CD4-positive, alpha-beta T cell treated with Interleukin-2 at 100 ng/mL for 4 hours (primary cell): ENCODE measurements at places on chromosomes 5 and 9.

- no peak for DNase-seq
Observed at GRCh38 chr9:105257809-105258208, 13.4 kb downstream of the SLC44A1 start.

- no peak for DNase-seq
Observed at GRCh38 chr9:8903077-8903476, 1103.5 kb upstream of the DMAC1 start.

DNA sequence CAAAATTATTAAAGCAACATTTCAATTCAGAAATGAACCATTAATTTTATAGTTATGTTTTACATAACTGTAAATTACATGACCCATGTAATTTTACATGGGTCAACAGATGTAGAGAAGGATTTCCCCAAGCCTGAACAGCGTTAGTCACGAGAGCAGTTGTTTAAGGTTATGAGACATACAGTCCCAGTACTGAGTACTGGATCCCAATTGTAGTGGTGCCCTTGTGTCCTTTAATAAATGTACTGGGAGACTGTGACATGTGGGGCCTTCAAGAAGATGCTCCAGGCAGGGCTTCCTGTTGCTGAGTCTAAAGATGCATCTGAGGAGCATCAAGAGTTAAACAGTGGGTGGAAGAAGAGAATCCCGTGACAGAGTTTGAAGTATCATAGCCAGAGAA lies 125.5 kb upstream of the ZNF462 start:
- no peak for DNase-seq

- DNase-seq = no peak
Observed at GRCh38 chr9:91067306-91067860, 265.8 kb downstream of the SYK start.

DNA sequence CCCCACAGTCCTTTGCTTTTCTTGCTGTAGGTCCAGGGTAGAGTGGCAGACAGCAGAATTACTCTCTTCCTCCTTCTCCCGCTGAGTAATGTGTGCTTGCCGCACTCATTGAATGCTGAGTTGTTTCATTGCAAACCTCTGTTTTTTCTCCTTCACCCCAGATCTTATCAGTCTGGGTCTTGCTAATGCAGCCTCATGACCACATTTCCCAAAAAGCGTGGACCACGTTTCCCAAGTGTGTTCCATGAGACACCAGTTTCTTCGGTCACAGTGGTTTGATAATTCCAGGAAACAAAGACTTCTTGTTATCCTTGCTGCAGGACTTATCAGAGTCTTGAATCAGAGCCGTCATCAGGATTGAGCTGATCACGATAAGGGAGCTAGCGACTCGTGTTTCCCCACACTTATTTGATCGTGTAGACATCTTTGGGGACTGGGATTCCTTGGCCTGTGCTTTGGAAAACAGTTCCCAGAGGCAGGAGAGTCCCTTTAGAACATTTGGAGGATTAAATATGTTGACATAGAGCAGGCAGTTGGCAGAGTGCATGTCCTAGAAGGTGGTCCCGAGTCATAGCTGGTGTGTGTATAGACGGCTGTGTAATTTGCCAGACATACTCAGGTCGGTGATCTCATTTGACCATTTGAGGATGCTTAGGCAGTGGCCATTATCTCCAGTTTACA lies 4.4 kb downstream of the LRRC8A start:
- no peak for DNase-seq

DNA sequence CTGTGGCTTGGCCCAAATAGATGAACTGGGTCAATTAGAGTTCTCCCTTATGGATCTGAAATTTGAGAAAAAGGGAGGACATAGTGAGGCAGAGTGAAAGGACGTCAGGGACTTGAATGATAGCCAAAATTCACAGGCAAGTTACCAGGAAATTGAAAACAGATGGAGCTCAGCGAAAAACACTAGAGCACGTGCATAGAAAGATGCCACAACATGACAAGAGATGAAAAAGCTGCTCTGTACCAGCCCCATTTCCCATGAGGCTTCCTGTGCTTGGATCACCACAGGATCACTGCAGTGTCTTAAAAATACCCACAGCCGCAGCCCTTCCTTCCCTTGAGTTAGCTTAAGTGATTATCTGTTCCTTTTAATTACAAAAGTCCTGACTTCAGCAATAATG lies 39.0 kb upstream of the HOMER1 start:
- DNase-seq = no peak

GRCh38 chr9:134434894-134435506 lies 108.7 kb downstream of the RXRA start:
- DNase-seq = no peak

GRCh38 chr5:79111960-79112702 lies 522 bp downstream of the BHMT start:
- DNase-seq = no peak

- no peak for DNase-seq
Observed at GRCh38 chr5:94725142-94725541, 106.7 kb downstream of the SLF1 start.

- DNase-seq = no peak
Observed at GRCh38 chr9:27659571-27659970, 86.3 kb upstream of the C9orf72 start.

- no peak for DNase-seq
Observed at GRCh38 chr9:93884808-93885207, 70.3 kb downstream of the BARX1 start.

DNA sequence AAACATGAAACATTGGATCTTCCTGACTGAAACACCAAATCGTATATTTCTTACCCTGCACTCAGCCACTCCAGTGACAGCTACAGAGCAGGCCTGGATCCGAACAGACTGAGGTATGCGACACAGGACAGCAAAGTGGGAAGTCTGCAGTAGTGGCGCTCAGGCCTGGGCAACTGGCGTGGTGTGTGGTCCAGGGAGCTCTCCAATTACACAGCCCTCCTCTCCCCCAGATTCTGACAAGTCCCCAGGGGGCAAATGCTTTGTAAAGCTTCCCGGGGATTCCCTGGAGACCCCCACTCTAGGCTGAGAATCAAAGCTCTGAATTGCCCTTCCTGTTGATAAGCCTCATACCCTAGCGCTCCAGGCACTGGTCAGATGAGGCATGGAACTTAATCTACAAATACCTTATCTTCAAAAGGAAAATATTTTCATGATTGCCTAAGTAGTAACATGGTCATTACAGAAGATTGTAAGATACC lies 104.8 kb upstream of the ERCC6L2 start:
- DNase-seq = no peak

GRCh38 chr9:115615000-115615401 lies 497.0 kb upstream of the TNC start:
- no peak for DNase-seq
